ENCODE measurements at places on chromosomes 7 and 10.
A peak's percentile ranks its signal among the peaks of the same experiment; 100 is the strongest.

DNA sequence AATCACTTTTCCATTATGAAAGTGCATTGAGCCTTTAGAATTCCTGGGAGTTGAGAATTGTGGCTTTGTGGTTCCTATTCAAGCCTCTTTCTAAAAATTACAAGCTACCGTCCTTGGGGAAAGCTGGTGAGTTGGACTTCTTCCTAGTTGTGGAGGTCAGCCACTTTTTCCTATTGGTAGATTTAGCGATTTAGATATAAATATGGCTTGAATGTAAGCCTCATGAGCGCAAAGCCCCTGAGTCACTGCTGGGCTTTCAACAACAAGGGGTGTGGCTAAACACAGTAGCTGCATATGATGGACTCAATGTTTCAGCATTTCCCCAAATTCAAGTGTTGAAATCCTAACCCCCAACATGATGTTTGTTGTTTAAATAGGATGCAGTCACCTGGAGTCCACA, 150.0 kb upstream of the IGFBP3 start:
- DNase-seq = no peak

GRCh38 chr7:39300276-39300675, 265.9 kb upstream of the YAE1 start:
- DNase-seq = no peak

GRCh38 chr7:152544481-152544927, 108.7 kb upstream of the KMT2C start:
- DNase-seq = no peak

- no peak for DNase-seq
Measured at GRCh38 chr10:30378201-30378995, 29.3 kb upstream of the MTPAP start.

DNA sequence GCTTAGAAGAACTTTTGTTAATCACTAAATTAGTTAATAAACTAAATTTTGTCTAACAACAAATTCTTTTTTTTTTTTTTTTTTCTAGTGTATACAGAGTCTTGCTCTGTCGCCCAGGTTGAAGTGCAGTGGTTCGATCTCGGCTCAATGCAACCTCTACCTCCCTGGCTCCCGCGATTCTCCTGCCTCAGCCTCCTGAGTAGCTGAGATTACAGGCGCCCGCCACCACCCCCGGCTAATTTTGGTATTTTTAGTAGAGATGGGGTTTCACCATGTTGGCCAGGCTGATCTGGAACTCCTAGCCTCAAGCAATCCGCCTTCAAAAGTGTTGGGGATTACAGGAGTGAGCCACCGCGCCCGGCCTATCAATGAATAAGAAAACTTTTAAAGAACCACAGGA, 1.1 kb upstream of the IQUB start:
- DNase-seq = no peak

DNA sequence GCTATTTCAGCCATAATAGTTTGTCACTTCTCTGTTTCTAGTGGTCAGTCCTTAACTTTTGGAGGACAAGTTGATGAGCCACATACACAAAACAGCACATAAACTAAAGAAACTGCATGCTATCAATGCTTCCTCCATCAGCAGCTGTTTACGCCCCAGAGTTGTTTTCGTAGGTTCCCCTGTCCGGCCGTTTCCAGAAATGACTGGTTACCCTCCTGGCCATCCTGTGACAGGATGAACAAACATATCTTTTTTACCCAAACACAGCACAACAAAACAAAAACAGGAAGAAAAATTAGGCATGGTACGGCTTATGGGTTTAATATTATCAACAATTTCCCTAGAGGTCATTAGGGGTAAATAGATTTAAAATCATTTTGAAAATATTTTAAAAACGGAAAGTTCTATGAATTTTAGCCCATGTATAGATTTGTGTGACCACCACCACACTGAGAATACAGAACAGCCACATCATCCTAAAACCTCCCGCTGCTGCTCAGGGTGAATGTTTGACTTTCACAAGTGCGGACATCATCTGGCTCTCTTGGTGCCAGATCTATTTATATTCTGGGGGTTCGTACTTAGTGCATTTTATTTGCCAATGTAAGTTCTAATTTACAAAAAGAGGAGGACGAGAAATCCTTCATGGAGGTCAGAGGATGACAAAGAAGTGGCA, 74.8 kb downstream of the HIPK2 start:
- no peak for DNase-seq

DNA sequence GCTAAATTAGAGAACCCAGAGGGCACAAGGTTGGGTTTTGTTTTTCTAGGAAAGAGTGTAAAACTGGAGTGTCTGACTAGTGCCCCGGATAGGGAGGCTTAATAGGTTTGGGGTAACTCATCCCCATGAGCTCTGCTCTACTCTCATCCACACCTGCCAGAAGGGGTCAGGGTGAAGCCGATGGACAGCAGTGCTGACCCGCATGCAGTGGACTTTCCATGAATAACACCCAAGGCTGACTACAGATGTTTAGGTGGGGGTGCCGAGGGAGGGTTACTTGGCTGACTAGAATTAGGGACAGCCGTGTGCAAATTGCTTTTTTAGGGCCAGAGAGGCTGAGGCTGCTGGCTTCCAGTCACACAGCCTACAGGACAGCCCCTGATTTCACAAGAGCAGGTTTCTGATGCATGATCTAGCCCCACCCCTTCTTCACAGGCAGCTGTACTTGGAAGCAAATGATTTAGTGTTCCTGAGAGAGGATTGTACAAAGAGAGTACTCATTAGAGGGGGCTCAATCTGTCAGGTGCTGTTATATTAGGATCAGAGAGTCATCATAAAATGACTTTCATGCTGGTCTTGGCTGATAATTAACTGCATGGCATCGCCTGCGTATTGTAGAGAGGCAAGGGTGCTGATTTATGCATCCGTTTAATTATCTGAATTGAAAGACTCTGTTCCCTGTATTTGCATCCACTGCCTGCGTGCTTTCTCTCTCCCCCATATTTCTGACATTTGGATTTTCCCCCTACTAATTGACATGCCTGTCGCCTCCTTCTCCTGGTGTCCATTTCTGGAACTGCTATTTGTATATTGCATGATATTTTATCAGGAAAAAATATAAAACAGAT, 9.5 kb downstream of the INHBA start:
- no peak for DNase-seq

DNA sequence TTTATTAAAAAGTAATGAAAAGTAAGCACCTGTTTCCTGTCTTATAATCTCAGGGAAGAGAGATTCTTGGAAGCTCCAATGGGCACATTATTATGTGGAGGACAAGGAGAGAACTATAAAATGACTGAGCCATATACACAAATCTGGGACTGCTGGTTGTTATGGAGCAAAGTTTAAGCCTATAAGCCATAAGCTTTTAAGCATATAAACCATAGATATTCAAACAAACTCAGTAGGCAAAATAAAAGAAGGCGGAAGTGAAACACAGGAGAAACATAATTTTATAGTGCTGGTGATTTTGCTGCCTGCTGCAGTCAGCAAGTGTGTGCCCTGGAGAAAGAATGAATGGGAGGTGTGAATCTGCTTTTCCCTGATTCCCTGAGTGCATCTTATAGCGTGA, 274.4 kb downstream of the KIF20B start:
- DNase-seq = no peak

- no peak for DNase-seq
Measured at GRCh38 chr10:12397941-12398340, 48.6 kb downstream of the CAMK1D start.

DNA sequence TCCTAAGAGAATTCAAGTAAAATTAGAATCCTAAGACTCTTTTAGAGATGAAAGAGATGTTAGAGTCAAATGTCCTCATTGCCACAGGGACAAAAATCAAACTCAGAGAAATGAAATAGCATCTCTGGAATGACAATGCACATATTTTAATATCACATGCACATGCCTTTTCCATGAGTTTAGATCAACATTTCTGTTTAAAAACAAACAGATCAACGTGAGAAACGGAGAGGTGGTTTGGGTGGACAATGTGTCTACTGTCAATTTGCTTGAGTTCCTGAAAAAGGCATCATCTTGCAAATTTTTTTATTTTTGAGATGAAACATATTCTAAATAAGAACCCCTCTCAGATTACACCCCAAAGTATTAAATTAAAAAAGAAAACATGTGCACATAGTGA, 130.0 kb downstream of the CHRM2 start:
- no peak for DNase-seq

DNA sequence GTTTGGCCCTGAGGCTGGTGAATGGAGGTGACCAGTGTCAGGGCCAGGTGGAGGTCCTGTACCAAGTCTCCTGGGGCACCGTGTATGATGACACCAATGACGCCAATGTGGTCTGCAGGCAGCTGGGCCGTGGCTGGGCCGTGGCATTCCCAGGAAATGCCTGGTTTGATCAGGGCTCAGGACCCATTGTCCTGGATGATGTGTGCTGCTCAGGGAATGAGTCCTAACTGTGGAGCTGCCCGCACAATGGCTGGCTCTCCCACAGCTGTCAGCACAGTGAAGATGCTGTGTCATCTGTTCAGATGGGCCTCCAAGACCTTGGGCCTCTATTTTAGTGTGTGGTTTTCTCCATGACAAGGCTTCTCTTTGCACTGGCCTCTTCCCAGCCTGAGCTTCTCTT, 64.0 kb downstream of the DMBT1 start:
- no peak for DNase-seq

- DNase-seq = no peak
Measured at GRCh38 chr10:97080051-97080776, 105.5 kb downstream of the SLIT1 start.

DNA sequence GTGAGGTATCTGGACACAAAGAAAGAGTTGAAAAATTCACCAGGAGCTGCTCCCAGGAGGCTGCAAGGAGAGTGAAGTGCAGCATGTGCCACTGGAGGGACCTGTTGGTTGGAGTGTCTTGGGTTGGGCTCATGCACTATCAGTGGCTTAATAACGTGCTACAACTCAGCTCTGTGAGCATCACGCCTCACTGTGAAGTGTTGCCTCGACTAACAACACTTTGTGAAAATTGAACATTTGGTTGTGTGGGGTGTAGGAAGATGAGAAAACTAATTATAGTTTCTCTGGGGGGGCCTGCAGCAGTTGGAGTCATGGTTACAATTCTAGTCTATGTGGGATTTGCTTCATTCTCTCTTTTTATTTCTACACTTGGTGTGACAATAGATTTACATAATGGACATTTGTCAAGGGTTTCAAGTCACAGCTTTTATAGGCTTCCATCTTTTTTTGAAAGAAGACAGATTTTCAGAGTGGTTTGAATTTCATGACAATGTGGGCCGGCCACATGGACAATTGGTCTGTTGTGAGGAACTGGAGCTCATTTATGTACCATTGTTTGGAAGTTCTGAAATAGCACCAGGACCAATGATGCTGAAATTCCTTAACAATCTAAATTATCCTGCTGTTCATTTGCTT, 121.3 kb downstream of the RAMP3 start:
- no peak for DNase-seq

GRCh38 chr7:157406971-157407370, 70.2 kb downstream of the DNAJB6 start:
- no peak for DNase-seq

DNA sequence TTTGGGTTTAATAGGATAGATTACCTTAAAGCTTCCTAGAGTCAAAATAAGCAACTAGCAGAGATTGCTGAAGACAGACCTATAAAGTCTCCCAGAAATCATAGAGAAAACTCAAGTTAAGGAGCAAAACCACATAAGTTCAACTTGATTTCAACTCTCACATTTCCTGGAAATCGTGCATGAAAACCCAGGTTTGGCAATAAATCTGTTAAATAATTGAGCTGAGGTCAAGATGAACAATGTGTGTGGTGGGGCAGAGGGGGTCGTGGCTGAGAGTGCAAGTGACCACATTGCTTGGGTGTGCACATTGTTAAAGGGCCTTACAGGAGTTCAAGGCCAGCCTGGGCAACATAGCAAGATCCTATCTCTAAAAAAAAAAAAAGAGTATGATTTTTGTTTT, 636.5 kb downstream of the GALNT17 start:
- DNase-seq = no peak

- DNase-seq = peak; percentile 32
Measured at GRCh38 chr10:46255801-46256747, 30.7 kb upstream of the ANTXRL start.

Data from stimulated activated CD4-positive, alpha-beta T cell treated with anti-CD3 and anti-CD28 coated beads, TNF-alpha, amount 100 ng/mL, for 48 hours (primary cell).